ENCODE measurements at places on chromosomes 4 and X.

DNA sequence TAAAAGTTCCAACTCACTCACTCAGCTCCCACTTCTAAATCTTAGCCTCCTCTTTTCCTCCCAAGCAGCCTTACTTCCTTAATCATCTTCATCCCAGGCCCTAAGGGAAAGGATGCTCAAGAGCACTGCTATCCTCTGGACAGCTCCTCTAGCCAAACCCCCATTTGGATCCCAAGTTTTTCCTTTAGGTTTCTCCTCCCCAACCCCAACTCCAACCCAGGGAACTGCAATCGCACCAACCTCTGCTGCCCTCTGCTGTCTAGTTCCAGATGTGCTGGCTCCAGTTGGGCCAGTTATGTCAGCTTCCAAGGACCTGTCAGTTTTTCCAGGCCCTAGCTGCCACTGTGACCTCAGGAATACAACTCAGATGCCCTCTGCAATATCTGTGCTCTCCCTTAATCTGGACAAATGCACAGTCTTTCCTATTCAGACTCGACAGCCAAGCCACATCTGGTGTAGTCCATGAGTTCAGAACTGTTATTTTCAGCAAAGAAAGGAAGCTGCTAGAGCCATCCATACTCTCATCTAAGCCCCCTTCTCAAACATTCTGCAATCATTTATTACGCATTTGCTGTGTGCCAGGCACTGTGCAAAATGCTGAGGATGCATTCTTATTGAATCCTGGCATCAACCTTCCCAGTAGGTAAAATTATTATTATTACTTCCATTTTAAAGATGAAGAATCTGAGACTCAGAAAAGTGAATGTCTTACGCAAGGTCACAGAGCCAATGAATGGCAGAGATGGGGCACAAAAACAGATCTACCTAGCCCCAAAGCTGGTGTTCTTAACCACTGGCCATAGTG lies 12.3 kb upstream of the XPNPEP2 start:
- peak; percentile 89 for DNase-seq

GRCh38 chrX:123525123-123525725 lies 207.6 kb downstream of the THOC2 start:
- no peak for DNase-seq

- DNase-seq, result no peak
Measured at GRCh38 chrX:77793946-77794345, 7.9 kb upstream of the ATRX start.

DNA sequence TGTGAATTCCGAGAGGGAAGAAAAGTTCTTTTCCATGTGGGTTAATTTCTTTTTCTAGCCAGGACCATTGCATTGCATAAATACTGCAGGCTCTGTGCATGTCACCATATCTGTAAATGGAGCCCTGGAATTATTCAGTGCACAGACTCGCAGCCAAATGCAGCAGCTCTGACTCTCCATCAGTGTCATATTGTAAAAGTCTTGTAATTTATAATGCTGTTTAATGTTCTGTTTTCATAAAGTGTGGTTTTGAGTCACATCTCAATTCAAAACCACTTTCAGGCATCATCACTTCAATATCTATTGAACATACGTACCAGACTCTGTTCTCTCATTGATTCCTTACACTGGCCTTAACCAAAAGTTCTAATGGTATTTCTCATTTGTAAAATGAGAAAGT lies 193.9 kb upstream of the RPL34 start:
- DNase-seq, result no peak

DNA sequence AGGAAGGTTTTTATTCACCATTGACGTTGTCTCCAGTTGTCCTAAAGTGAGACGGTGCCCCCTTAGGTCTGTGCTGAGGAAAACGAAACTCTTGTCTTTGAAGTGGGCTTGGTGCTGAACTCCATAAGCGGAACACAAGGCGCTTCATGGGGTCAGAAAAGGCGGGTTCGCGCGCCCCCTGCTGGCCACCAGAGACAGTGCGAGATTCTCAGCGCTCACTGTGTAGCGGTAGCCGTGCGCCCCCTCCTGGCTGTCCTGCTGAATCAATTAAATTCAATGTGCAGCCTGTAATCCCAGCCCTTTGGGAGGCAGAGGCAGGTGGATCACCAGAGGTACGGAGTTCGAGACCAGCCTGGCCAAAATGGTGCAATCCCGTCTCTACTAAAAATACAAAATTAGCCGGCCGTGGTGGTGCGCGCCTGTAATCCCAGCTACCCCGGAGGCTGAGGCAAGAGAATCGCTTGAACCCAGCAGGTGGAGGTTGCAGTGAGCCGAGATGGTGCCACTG lies 64.1 kb downstream of the RLIM start:
- peak; percentile 77 for DNase-seq

DNA sequence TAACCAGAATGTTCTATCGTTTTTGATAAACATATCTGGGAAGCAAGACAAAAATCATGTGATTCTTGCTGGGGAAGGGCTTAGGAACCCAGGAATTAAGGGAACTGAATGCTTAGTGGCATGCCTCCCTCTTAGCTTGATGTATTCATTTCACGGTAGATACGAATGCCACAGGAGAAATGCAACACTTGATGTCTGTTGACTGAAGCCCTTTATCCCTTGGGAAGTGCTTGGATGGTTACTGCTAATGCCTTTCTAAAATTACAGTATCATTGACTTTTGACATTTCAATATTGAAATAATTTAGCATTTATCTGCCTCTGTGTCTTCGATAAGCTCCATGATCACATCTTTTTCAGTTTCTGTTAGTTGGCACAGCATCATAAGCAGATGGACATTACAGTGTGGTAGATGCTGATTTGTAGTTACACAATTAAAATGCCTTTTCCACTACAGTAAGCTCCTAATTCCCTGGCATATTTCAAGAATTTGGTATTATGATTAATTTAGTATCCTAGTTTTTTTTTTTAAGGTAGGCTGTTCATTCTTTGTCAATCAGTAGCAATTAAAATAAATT lies 226.7 kb downstream of the ARHGAP10 start:
- DNase-seq, result no peak

DNA sequence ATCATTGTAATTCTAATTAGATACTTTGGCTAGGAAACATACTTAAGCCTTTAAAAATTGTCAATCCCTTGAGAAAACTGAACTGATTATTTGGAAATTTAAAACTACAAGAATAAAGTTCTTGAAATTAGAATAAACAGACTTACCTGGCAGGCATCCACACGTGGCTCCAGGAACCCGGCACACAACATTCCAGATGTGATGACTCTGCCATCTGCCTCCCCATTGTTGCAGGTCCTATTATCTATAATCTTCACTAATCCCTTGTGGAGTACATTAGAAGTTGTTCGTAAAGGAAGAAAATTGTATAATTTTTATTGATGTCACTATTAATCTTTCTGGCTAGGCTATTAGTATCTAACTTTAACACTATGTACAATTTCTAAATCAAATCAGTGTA lies 16.2 kb upstream of the GNRHR start:
- no peak for DNase-seq

- DNase-seq, result no peak
Measured at GRCh38 chrX:34584781-34585180, 72.3 kb downstream of the TMEM47 start.

All from posterior cingulate gyrus (tissue), 11 donors.